ENCODE measurements at places on chromosomes 4 and X. TPM values are rescaled to one million over a fixed set of nuclear protein-coding genes. Genes with fewer than 3 reads are reported as not detected.

PIR gene
- total RNA-seq, result 127 TPM

MAGEC2 gene
- total RNA-seq, result not detected

DGKK gene
- total RNA-seq, result not detected

BEND4 gene
- total RNA-seq, result under 0.01 TPM

NLGN4X gene
- not detected for total RNA-seq

C4orf51 gene
- total RNA-seq, result not detected

WDFY3 gene
- total RNA-seq, result 145 TPM

LRCH2 gene
- 5.0 TPM for total RNA-seq

GLRA2 gene
- not detected for total RNA-seq

NXF3 gene
- total RNA-seq, result not detected

RIBC1 gene
- total RNA-seq, result not detected

FAM241A gene
- 26.7 TPM for total RNA-seq

LONRF3 gene
- total RNA-seq, result 11.3 TPM

TASL gene
- total RNA-seq, result not detected

SPANXC gene
- not detected for total RNA-seq

ARHGAP36 gene
- total RNA-seq, result 0.10 TPM

MAGEB17 gene
- not detected for total RNA-seq

PRSS12 gene
- total RNA-seq, result 7.3 TPM

LANCL3 gene
- total RNA-seq, result 0.98 TPM

KDR gene
- 524 TPM for total RNA-seq

CWH43 gene
- total RNA-seq, result not detected

NAP1L3 gene
- total RNA-seq, result 0.86 TPM

XAGE1B gene
- total RNA-seq, result not detected

C4orf50 gene
- total RNA-seq, result not detected

CSAG2 gene
- total RNA-seq, result not detected

HPF1 gene
- 23.7 TPM for total RNA-seq

NEIL3 gene
- 3.6 TPM for total RNA-seq
